ENCODE measurements at places on chromosomes 4 and X.

- no peak for DNase-seq
Observed at GRCh38 chr4:113561758-113562157, 199.8 kb downstream of the CAMK2D start.

GRCh38 chrX:19566359-19567222 lies 51.3 kb upstream of the MAP3K15 start:
- no peak for DNase-seq

DNA sequence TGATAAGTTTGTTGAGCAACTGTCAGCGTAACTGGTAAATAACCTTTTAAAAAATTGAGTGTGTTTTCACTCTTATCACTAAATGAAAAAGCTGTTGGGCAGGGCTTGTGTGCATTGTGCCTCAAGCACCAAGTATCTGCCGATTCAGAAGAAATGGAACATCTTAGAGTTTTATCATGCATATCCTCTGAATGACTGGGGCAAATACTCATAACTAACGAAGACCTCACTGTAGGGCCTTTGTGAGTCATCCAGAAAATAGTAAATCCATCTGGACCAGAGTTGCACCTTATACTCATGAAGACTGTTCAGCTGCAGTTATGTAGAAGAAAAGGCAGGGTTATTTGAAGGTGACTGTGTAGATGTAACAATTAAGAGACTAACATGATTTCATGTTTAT lies 222.1 kb downstream of the CAMK2D start:
- no peak for DNase-seq

DNA sequence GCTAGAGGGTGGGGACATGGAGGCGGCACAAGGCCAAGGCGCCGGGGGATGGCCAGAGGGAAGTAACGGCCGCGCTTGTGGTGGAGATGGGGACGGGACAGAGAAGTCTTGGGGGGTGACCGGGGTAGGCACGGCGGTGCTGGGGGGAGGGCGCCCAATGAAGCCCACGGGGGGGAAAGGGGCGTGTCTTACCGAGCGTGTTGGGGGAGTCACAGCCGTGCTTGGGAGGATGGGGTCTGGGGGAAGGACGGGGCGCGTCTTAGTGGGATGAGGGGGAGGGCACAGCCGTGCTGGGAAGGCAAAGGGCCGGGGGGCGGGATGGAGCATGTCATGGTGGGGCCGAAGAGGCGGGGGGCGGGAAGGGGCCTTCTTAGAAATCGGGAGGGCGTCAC lies 952 bp downstream of the ARSD start:
- DNase-seq, result no peak

- no peak for DNase-seq
Observed at GRCh38 chrX:44343412-44344141, at the start of gene EFHC2. Gene EFHC2 (minus strand): TSS chrX:44343672. CDS start chrX:44343588, 84 bp downstream.

DNA sequence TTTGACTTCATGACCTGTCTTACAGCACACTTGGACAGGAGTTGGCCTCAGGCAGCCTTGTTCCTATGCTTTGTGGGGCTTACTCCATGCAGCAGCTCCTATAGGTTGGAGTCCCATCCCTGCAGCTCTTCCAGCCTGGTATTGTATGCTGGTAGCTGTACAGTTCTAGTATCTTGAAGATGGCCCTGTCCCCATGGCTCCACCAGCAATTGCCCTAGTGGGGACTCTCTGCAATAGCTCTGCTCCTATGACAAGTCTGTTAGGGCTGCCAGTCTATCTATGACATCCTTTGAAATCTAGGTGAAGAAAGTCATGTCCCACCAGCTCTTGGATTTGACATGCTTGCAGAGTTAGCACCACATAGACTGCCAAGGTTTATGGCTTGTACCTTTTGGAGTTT lies 252.6 kb downstream of the ANTXR2 start:
- DNase-seq, result no peak

- DNase-seq, result no peak
Observed at GRCh38 chr4:40617872-40618271, 11.8 kb downstream of the RBM47 start.

DNA sequence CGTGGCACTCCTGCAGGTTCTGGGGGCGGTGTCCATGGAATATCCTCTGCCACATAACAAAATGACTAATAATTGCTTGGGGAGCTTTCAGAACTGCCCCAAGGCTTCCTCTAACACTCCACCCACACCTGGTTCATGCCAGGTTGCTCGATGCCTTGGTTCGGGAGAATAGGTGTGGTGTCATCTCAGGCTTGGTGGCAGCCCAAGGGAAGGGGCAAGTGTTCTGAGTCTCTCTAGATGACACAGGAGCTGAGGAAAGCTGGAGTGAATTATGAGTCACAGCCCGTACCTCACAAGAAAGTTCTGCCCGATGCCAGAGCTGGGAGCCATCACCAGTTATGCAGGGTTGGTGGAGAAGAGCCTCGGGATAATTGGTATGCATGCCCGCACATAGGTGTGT lies 14.7 kb downstream of the FTSJ1 start:
- no peak for DNase-seq

DNA sequence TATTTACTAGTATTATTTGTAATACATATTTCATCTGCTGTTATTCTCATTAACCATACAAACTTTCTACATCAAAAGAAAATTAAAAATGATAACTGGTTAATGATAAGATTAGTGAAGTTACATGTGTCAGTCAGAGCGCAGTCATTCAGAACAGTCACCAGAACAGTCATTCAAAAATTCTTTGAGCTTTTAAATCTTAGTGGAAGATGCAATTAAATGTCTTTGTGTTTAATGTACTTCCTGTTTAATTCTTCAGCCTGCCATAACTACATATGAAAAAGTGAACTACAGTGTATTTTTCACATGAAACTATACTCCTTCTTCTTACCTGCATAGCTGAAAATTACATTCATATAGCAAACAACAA lies 179.7 kb upstream of the NDST4 start:
- DNase-seq, result no peak

- no peak for DNase-seq
Observed at GRCh38 chr4:101823864-101824263, 33.3 kb downstream of the BANK1 start.

DNA sequence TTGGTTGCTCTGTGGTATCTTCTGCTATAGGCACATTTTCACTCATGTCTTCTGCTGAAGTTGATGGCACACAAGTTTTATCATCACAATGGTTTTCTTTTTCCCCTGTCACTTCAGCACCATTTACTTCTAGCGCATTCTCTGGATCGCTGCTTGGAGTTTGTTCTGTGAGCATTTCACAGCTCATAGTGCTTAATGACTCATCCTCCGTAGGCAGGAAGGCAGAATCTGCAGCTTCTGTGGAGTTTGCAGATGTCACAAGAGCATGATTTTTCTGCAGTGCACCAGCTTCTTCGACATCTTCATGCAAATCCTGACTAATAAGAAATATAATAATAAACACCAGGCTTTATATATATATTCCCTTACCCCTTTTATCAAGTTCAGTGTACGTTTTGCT lies 83.6 kb downstream of the CHM start:
- DNase-seq, result no peak

- DNase-seq, result no peak
Observed at GRCh38 chr4:111641813-111642579, 503.3 kb upstream of the FAM241A start.

- no peak for DNase-seq
Observed at GRCh38 chr4:56213543-56213942, 173.7 kb downstream of the AASDH start.

Measured in activated CD4-positive, CD25-positive, alpha-beta regulatory T cell treated with anti-CD3 and anti-CD28 coated beads, Interleukin-2, amount 50 U/mL, for 72 hours (primary cell).